ENCODE measurements at places on chromosomes 4 and X.

DNA sequence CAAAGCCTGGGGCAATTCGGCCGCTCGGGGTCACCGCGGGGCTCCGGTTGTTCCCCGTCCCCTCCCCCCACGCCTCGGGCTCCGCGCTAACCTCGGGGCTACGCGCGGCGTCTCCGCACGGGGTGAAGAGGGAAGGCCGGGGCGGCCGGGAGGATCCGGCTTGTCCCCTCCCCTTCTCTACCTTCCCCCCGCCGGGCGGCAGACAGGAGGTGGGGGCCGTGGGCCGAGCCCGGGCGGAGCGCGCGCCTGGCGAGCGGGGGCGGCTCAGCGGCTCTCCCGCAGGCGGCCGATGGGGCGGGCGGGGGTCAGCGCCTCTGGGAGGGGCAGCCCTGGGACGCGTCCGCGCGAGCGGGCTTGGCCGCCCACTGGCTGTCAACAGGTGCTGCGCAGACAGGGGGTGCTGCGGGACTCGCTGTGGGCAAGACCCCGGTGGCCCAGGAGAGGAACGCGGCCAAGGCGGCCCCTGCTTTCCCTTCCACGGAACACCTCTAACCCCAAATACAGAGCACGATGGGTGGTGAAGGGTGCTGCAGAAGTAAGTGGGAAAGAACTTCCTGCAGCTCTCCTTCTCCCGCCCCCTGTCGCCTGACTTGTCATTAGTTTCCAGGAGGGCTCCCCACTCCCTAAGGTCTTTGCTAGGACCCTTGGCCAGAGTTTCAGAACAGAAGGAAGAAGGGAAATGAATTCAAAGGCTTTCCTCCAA, at the start of gene PDGFC:
Gene PDGFC, minus strand, starts transcription at position 124 of the 703 bp plus-strand sequence. CDS start 896 bp downstream, outside the sequence.
- DNase-seq, result no peak

DNA sequence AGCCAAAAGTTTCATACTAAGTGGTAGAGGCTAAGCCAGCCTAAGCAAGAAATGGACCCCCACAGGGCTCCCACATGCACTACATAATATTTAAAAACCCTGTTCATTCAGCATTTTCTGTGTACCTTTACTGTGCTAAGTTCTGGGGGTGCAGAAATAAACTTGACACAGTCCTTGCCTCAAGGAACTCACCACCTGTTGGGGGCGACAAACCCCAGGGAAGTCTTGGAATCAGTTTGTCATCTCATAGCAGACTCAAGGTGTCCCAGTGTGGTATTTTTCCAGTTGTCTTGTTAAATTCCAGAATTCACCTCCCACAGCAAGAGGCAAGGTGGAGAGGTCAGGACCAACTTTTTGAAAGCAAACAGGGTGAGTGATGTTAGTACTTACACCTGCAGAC, 43.1 kb downstream of the ATG4A start:
- DNase-seq, result no peak

- no peak for DNase-seq
Measured at GRCh38 chr4:32986236-32986635, 2266.1 kb downstream of the PCDH7 start.

DNA sequence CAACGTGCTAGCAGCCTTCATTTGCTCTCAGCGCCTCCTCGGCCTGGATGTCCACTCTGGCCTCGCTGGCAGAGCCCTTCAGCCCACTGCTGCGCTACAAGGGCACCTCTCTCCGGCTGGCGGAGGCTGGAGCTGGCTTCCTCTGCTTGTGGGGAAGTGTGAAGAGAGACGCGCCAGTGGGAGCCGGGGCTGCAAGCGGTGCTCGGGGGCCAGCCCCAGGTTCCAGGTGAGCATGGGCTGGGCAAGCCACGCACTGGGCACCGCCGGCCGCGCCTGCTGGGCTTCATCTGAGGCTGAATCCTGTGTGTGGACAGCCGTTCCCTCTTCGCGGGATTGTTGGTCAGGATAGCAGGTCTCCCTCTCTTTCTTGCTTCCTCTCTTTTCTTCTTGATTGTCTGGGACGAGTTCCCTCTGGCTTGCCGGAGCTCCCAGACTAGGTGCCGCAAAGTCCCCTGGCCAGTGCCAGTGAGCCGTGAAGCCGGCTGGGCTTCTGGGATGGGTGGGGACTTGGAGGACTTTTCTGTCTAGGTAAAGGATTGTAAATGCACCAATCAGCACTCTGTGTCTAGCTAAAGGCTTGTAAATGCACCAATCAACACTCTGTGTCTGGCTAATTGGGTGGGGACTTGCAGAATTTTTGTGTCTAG, 165.0 kb downstream of the HEPH start:
- no peak for DNase-seq

DNA sequence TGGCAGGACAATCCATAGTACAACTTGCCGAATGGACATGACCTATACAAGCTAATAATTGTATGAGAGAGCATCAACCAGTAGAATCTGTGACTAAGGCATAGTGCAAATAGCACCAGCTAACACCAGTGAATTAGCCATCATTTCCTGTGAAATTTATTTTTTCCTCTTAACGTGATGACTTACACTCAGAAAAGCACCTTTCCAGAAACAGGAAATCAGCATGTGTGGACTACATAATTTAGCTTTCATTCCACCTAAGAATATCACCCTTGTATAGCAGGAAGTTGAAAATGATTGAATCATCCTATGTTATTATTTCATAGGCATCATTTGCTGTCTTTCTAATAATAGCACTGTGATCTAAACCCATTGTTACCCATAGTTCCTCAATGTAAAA, 1393.4 kb upstream of the PCDH7 start:
- no peak for DNase-seq

GRCh38 chr4:69760455-69760854, at the start of gene SULT1B1:
Gene SULT1B1 (minus strand): TSS chr4:69760620. CDS start chr4:69755217, 5,403 bp downstream.
- DNase-seq, result no peak

DNA sequence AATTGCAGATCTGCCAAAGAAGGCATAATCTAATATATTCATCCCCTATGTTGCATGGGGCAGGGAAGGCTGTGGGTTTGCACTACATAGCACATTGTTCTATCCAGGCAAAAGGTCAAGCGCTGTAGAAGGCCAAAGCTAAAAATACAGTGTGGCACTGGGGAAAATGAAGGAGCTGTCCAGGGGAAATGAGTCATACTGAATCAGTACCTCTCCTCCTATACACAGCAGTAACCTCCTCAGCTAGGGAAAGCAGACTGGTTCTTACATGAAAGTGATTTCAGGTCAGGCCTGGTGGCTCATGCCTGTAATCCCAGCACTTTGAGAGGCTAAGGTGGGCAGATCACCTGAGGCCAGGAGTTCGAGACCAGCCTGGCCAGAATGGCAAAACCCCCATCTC, 31.0 kb upstream of the SLC25A4 start:
- DNase-seq, result no peak

DNA sequence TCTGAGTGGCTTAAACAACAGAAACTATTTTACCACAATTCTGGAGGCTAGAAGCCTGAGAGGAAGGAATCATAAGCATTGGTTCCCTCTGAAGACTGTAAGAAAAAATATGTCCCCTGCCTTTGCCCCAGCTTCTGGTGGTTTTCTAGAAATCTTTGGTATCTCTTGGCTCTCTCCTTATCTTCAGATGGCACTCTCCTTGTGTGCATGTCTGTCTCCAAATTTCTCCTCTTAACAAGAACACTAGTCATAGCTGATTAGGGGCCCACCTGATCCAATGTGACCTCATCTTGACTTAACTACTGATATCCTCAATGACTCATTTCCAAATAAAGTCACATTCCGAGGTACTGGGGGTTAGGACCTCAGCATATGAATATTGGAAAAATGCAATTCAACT, 635.0 kb upstream of the NR3C2 start:
- no peak for DNase-seq
